ENCODE measurements at places on chromosomes 1 and 21.
A peak's percentile ranks its signal among the peaks of the same experiment; 100 is the strongest.

DNA sequence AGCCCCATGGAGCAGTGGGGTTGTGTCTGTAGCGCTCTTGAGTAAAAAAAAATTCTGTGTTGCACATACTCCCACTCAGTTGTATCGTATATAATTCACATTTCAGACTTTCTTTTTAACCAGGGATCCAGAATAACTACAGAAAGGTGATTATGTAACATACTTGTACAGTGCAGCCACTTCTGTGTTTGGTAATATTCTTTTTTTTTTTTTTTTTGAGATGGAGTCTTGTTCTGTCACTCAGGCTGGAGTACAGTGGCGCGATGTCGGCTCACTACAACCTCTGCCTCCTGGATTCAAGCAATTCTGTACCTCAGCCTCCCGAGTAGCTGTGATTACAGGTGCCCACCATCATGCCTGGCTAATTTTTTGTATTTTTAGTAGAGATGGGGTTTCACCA, 82.4 kb upstream of the MACF1 start:
- DNase-seq: no peak

- DNase-seq: no peak
Observed at GRCh38 chr1:173255214-173255813, 48.2 kb upstream of the TNFSF4 start.

DNA sequence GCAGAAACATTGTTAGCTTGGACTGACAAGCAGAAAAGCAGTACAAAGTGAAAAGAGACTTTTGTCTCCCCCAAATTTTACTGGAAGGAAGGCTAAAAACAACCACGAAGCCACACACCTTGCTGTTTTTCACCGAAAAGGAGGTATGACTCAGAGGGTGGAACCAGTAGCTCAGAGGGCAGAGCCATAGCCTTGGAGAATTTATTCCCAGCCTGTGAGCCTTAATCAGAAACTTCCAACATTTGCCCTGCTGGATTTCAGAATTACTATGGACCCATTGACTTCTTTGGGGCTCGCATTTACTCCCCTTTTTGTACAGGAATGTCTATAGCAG, 32.0 kb downstream of the RPS6KC1 start:
- DNase-seq: no peak

GRCh38 chr1:27662707-27663393, 9.1 kb downstream of the IFI6 start:
- DNase-seq: peak; percentile 80

DNA sequence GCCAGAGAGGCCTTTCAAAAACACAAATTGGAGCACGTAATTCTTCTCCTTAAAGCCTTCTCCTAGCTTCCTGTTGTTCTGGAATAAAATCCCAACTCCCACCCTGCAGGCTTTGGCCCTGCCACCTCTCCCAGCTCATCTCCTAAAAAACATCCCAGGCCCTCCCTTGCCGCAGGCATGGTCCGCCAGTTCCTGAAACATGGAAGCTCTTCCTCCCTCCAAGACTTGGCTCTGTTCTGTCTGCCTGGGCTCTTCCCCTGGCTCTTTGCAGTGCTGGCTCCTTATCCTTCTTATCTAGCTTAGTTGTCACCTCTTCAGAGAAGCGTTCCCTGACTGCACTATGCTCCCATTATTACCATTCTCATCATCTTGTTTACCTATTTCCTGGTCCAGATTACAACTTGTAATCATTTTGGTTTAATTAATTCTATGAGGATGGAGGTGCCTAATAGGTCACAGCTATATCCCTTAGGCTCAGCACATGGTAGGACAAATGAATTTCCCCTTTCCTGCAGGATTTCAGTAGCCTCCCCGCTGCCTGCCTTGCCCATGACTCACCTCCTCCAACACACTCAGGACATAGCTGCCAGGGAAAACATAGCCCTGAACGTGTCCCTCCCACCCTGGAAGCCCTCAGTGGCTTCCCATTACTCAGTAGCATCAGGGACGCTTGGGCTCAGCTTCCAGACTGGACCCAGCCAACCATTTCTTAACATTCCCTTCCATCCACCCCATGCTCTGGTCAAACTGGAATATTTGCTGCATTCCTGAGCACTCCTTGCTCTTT, 15.7 kb upstream of the IGSF21 start:
- no peak for DNase-seq

- DNase-seq: peak; percentile 66
Observed at GRCh38 chr1:39919545-39919944, 17.8 kb upstream of the MYCL start.

DNA sequence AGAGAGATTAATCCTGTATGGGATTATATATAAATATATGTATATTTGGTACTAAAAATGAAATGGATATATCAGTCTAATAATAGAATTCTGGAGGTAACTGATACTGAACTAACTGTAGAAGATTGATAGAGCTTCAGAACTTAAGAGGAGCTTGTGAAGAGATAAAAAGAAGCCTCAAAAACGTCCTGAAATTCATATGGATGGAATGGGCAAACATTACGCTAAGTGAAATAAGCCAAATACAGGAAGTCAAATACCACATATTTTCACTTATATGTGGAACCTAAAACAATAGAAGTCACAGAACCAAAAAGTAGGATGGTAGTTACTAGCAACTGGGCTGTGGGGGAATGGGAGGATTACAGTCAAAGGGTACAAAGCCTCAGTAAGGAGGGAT, 36.0 kb upstream of the ADGRL4 start:
- DNase-seq: no peak

Measured in frontal cortex (tissue), 4 donors.